ENCODE measurements at places on chromosomes 4 and X.

DNA sequence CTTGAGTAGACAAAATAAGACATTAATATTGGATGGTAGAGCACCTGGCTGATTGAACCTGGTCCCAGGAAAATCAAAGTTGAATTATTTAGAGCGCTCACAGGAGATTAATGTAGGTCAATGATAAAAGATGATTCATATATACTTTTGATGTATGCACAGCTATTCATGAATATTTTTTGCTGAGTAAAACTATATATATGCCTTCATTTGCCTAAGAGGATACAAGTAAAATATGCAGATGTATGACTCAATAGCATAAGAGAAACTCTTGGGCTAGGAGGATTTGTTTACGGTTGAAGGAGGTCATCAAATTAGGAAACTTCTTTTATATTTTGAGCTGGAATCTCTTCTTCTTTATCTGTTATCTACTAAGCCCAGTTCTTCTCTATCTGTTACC is 202.7 kb upstream of the HS3ST1 start:
- DNase-seq: no peak

DNA sequence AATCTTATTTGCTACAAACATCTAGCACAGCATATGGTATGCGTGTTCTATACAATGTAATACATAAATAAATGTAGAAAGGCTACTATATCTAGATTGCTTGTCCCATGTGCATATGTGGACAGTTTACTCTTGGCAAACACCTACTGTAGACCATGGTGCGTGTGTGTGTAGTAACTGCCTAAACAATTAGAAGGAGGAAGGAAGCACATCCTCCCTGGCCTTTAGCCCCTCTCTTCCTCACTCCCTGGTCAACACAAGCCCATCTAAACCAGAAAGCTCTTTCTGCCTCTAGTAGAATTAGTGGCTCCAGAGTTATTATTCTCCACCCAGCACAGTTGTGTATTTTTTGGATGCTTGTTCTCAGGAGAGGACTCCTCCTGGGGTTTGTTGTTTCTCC is 73.9 kb downstream of the KDR start:
- DNase-seq: no peak

DNA sequence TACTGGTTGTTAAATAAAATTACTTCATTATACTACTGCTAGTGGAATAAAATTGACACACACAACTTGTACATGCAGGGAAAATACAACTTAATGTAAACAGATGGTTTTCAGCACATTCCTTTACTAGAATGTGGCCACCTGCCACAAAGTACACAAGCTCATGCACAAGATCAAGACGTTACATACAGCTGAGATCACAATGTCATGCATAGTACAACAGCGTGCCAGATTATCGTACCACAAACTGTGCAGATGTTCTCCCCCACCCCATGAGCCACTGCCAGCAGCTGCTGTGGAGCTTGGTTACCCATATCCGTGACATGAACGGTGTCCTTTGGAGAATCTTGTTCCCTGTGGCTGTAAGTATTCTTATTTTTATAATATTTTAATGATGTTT is 27.7 kb downstream of the FBXO8 start:
- no peak for DNase-seq

- DNase-seq: no peak
Observed at GRCh38 chr4:163194593-163194992, 27.9 kb upstream of the NAF1 start.

GRCh38 chrX:124226129-124226528 is 106.3 kb upstream of the TEX13D start:
- DNase-seq: no peak

- DNase-seq: no peak
Observed at GRCh38 chr4:8344377-8344776, 74.8 kb downstream of the HTRA3 start.

GRCh38 chr4:166655231-166655630 is 579.1 kb downstream of the SPOCK3 start:
- DNase-seq: no peak

- DNase-seq: no peak
Observed at GRCh38 chr4:81454499-81454898, 17.2 kb downstream of the RASGEF1B start.

GRCh38 chr4:31370866-31371465 is 650.8 kb downstream of the PCDH7 start:
- no peak for DNase-seq

- no peak for DNase-seq
Observed at GRCh38 chrX:1487401-1487800, 34.7 kb upstream of the ASMTL start.

DNA sequence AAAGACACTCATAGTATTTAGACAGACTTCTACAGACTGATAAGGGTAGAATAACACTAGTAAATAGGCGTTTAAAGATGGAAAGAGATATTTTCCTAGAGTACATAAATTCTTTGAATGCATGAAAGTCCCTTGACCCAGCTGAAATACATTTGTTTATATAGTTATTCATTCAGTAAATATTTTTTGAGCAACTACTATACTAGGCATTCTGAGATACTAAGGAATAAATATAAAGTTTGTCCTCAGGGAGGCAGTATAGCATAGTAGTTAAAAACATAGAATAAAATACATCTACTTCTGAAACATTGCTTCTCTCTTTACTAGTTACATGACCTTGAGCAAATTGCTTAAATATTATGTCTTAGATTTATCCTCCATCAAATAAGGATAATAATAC is 27.4 kb downstream of the HMGN5 start:
- DNase-seq: no peak

GRCh38 chrX:38805432-38806389 is 4.5 kb downstream of the MID1IP1 start:
- DNase-seq: no peak
